ENCODE measurements at places on chromosomes 7 and 10. TPM values are rescaled to one million over a fixed set of nuclear protein-coding genes. Genes with fewer than 3 reads are reported as not detected.
A peak's percentile ranks its signal among the peaks of the same experiment; 100 is the strongest.

- DNase-seq: no peak
These were observed 218.4 kb upstream of the PCDH15 start for GRCh38 chr10:55019439-55019838.

DNA sequence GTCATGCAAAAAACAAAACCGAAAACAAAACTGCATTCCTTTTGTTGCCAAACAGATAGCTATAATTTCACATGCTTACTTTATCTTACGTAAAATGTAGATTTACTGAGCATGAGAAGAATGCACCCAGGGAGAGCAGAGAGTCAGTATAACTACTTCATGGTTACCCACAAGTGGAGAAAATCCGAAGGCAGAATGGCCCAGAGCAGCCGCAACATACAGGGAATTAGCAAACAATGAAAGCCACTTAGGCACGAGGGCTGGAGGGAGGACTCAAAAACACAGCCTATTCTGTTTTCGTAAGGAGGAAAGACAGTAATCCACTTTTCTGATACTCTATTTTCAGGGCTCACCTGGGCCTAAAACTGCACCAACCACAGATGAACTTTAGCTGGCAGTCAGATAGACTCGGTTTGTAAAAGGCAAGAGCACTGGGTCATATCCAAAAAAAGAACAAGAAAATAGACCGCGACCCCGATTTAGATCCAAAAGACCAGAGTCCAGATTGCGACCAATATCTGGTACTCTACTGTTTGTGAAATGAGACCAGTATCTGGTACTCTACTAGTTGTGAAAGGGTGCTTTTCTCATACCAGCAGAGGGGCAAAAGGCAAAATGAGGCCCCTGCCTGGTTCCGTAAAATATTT lies 1.3 kb downstream of the ITPRIP start:
- DNase-seq: no peak

GRCh38 chr10:92957223-92958010 lies 103.2 kb upstream of the CYP26C1 start:
- DNase-seq: no peak

Gene PKD2L1
- total RNA-seq: not detected

DNA sequence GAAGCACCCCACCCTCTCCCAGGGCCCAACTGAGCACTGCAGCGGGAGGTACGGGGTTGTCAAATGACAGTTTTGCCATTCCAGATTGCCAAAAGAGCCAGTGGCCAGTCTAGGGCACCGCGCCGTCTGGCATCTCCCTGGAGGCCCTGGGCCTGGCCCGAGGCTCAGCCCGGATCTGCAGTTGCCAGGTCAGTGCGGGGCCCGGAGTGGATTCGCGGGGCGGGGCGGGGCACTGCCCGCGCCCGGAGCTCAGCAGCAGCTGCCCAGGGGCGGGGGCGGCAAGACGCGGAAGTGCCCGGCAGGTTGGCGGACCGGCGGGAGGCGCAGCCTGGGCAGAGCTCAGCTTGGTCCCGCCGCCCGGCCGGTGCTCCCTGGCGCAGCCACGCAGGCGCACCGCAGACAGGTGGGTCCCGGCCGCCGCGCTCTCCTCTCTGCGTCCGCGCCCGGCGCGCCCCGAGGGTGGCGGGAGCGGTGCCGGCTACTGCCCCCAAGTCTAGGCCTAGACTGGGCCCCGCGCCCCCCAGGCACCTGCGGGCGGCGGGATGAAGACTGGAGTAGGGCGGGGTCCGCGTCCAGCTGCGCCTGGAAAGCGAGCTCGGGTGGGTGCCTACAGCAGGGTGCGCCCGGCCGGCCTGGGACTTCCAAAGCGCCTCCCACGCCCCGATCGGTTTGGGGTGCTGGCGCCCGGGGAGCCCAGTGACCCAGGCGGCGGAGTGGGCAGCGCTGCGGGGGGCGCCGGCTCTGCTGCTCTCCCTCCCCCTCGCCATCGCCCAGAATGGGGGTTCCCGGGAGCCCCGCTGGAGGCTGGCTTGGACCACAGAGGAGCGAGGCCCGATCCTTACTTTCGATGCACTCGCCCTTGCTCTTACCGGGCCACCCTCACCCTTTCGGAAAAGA lies at the start of gene IRF5:
TSS of gene IRF5 (plus strand) at position 281 of the 897 bp plus-strand sequence. CDS start 4,155 bp downstream, outside the sequence.
- DNase-seq: peak; percentile 52

Gene AQP1
- 4.8 TPM for total RNA-seq

DNA sequence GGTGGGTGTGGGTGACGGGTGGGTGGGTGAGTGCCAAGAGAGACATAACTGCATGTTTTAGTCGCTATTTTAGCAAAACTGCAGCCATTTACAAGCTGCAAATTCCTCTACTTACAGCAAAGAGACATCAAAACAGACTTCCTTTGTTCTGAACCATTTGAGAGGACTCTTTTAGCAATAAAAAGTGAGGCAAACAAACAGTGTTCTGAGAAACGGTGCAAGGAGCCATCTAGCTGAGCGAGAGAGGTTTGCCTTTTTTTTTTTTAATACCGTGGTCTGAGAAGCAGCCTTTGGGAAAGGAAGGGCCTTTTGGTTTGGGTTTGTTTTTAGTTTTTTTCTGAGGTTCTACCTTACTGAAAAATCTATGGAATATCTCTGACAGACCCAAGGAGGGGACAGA lies 62.9 kb downstream of the SCRN1 start:
- DNase-seq: no peak

Gene CACUL1
- total RNA-seq: 62.5 TPM

DNA sequence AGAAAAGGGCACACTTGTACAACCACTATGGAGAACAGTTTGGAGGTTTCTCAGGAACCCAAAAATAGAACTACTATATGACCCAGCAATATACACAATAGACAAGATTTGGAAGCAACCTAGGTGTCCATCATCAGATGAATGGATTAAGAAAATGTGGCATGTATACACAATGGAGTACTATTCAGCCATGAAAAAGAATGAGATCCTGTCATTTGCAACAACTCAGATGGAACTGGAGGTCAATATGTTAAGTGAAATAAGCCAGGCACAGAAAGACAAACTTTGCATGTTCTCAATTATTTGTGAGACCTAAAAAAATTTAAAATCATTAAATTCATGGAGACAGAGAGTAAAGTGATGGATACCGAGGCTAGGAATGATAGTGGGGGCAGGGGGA lies 118.8 kb downstream of the ZNF467 start:
- no peak for DNase-seq

- no peak for DNase-seq
These were observed 75.3 kb downstream of the DOCK4 start for GRCh38 chr7:112130729-112131410.

DNA sequence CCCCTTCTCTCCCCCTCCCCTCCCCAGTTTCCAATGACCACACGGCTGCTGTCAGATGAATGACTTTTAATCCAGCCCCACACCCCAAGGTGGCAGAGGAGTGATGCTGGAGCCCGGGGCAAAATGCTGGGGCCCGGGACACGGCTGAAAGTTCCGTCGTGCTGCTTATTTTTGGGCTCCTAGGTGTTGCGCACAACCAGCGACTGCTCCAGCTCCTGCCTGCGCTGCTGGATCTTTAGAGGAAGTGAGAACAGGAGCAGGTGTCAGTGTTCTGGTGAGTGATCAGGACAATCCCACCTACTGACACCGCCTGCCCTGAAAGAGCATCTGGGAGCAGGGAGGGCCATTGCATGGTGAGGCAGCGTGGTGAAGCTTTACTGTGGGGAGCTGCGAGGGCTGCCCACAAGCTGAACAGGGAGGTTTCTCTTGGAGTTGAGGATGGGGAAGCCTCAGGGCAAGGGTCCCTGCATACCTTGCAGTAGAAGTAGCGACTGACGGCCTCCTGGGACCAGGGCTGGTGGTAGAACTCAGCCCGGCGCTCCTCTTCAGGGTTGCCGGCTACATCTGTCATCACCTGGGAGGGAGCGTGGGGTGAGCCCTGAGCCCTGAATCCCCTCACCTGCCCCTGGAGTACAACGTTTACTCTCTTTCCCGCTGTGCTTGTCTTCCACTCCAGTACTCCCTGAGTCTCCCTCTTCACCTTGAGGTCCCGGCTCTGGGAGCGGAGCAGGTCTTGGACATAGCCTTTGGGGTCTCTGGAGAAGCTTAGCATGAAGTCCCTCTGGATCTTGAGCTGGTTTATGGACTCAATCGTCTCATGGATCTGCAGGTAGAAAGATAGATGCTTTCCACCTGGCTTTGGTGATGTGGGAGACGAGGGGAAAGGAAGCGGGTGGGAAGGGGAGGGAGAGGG lies 6.9 kb downstream of the CHPF2 start:
- DNase-seq: no peak

- DNase-seq: no peak
These were observed 287.0 kb downstream of the TCERG1L start for GRCh38 chr10:131024259-131025131.

GRCh38 chr10:91137822-91138221 lies 82.6 kb upstream of the PCGF5 start:
- DNase-seq: no peak

DNA sequence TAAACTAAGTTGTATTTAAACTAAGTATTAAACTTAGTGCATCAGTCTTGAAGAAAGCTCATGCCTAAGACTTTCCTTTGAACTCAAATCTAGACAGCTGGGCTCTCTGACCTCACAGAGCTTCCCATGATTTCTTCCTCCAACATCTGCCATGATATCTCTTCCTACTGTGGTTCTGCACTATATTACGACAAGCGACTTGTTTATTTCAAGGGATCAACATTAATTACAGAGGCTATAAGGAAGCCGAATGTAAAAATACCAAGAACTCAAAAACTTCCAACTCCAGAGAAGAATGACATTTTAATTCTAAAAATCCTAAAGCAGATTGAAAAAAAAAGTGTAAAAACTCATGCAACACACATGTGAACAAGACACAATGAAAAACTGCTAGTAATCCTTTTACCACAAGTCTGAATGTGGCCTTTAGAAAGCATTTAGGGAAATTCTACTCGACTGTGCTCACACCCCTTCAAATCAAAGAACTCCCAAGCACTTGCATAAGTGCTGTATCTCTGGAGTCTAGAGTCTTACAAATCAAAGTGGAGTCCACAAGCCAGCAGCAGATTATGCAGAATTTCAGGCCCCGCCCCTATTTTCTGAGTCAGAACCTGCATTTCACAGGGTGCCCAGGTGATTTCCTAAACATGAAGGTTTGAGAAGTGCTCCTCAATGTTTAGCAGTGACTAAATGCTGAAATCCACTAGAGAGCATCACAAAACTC lies 22.7 kb upstream of the WASHC2A start:
- DNase-seq: no peak

Gene RET
- total RNA-seq: not detected

DNA sequence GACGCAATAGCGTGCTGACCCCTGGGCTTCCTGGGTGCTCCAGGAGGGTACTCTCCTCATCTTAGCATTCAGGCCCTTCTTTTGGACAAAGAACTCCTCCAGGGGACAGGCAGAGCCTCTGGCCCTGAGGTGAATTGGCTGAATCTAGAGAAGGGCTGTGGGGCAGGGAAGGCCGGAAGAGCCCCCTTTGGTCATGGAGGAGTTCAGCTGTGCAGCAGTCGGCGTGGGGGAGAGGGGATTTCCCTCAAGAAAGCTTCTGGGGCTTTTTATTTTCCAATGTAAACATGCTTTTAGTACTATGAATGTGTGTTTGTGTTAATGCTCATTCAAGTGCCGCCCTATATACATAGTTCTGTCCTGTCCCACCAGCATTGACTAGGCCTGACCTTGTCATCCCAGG lies 38.8 kb downstream of the FIGNL1 start:
- DNase-seq: no peak

DNA sequence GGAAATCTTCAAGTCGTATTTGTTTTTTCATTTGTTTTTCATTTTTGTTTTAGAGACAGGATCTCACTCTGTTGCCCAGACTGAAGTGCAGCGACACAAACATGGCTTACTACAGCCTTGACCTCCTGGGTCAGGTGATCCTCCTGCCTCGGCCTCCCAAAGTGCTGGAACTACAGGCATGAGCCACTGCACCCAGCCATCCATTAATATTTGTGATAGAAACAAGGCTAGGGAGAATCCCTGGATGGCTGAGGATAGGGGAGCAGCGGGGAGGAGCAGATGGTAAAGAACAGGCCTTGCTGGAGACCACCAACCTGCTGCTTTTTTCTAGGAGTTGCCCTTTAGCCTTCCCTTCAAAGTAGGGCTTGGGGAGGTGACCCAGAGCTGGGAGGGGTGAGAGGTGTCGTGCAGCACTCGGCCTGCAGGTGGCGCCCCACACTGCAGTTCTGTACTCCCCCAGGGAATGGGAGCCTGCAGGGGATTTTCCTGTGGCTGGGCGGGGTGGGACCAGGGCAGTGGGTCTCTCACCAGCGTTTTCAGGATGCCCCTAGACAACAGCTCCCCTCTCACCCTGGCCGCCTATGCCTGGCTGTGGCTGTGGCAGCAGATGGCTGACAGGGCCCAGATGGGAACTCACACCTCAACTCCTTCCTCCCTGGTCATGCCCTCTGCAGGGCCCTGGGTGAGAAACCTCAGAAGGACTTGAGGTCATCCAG lies 12.6 kb upstream of the CDH23 start:
- DNase-seq: peak; percentile 77

- DNase-seq: no peak
These were observed 12.4 kb downstream of the PCLO start for GRCh38 chr7:83150310-83150709.

Gene ZCCHC24
- total RNA-seq: 6.0 TPM

DNA sequence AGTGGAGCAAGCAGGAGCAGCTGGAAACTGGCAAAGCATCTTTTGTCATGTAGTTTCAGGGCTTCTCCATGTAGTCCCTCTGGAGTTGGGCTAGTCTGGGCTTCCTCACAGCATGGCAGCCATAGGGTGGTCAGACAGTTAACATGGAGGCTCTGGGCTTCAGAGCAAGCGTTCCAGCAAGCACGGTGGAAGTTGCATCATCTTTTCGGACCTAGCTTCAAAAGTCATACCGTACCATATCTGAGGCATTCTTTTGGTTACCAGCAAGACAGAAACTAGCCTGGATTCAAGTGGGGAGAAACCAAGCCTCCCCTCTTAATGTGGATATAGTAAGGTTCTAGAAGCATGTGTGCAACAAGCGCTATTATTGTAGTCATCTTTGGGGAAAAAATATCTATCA lies 135.0 kb downstream of the HTR7 start:
- DNase-seq: no peak
